ENCODE measurements at places on chromosomes 16 and 17. TPM values are rescaled to one million over a fixed set of nuclear protein-coding genes. Genes with fewer than 3 reads are reported as not detected.

- DNase-seq = peak; percentile 48
Observed at GRCh38 chr17:78738278-78738677, 43.8 kb downstream of the CYTH1 start.

GRCh38 chr16:24683847-24684493 is 45.5 kb upstream of the TNRC6A start:
- no peak for DNase-seq

GRCh38 chr17:57485916-57486881 is 229.9 kb downstream of the MSI2 start:
- no peak for DNase-seq

- DNase-seq = no peak
Observed at GRCh38 chr17:78048346-78049292, 79.9 kb downstream of the TMC6 start.

GRCh38 chr17:74325743-74326379 is at the start of gene KIF19:
Gene KIF19 (plus strand): TSS chr17:74326226. CDS start chr17:74326350, 124 bp downstream.
- DNase-seq = peak; percentile 81

ZC3H18 gene
- total RNA-seq = 85.0 TPM

C16orf54 gene
- 17.9 TPM for total RNA-seq

DNA sequence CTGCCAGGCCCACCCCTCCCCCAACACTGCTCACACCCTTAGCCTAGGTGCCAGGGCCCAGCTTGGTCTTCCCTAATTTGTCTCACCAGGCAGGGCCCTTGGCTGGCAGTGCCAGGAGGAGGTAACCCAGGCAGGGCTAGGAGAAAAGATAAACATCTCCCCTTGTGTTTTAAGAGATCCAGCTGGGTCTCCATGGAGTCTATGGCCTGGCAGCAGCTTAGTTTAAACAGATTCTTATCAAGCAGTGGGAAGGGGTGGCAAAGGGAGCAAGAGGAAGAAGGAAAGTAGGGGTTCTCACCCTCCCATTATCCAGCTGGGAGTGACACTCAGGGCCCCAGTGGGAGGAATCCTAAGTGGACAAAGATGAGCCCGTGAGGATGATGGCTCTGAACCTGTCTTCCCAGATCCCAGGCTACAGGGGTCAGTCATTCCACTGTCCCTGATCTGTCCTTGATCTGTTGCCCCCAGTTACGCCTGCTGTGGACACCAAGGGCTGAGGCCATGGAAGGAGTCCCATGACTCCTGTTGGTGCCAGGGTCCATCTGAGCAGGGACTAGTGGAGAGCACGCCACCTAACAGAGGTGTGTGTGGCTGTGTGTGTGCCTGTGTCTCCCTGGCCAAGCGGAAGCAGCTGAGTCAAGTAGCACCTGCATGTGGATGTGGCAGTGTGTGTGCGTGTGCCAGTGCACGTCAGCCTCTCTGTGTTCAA is 47.4 kb upstream of the MEIOC start:
- DNase-seq = no peak

DNA sequence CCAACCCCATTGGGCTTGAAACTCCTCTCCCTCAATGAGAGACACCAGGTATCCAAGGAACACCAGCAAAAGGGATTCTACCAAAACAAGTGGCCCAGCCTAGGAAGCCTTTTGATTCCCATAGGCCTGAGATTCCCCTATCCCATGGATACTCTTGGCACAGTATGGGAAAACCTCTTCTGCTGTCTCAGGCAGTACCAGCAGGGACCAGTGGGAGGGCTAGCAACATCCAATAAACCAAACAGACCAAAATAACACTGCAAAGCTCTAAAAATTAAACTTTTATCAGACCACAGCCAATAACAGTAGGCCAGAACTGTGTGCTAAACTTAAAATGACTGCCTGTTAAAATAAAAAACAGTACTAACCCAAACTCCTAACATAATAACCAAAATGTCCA is 153.9 kb upstream of the CES5A start:
- DNase-seq = no peak

GRCh38 chr16:57622361-57623250 is 5.8 kb upstream of the ADGRG1 start:
- no peak for DNase-seq

GRCh38 chr17:57597531-57598453 is 147.3 kb downstream of the CCDC182 start:
- DNase-seq = no peak

- DNase-seq = no peak
Observed at GRCh38 chr16:50498431-50499155, 49.6 kb upstream of the NKD1 start.

CFAP20 gene
- total RNA-seq = 39.2 TPM

DNA sequence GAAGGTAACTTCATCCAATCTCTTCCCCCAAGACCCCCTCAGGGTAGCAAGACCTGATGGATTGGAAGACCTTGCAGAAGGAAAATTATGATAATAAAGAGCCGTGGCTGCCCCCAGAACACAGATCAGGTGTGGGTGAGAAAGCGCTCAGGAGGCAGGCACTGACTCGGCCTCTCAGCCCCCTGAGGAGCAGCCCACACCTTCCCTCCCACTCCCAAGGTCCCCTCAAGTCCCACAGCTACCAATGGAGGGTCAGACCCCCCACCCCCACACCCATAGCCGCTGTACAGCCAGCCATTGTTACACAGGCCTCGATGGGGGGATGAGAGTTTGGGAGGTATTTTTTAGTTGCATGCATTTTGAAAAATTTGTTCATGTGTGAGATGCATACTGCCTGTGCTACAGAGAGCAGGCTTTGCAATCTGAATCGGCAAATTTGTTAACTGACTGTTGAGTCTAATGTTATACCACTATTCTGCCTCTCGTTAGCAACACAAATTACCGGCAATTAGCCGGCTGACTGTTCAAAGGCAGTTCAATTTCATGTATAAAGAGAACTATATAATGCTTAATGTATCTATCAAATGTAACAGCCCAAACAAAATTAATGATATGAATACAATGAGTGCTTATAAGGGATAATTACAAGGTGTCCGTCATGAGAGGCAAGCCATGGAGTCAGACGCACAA is 211.7 kb downstream of the C16orf78 start:
- DNase-seq = no peak

YPEL3 gene
- total RNA-seq = 21.1 TPM

CD7 gene
- 61.8 TPM for total RNA-seq

DNA sequence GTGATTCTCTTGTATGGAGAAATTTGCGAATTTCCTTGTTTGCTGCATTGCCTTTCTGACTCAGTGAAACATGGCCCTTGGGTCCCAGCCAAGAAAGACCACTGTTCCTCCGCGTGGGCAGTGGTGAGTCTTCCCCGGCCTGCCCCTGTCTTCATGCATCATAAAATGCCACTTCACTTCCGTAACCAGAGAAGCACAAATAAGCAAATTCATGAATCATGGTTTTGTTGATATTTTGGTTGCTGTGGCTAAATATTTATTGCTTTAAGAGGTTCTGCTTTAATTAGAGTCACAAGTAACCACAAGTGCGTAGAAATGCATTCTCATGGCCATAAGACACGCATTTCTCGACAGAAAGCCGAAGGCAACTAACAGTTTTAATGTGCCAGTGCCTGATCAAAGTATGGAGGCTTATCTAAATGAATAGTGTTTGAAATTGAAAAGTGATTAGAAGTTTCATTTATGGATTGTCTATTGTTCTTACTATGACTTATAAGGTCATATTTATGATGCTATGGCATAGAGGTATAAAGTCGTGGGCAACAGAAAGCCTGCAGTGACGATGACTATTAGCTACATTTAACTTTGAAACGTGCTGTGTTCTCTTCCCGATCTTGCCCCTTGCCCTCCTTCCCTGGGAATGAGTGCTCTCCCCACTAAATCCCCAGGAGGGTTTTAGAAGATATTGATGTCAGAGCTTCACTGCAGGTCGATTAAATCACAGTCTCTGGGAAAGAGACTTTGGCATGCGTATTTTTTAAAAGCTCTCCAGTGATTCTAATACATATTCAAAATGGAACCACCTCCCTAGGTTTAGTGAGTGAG is 76.0 kb downstream of the WIPI1 start:
- no peak for DNase-seq

DNA sequence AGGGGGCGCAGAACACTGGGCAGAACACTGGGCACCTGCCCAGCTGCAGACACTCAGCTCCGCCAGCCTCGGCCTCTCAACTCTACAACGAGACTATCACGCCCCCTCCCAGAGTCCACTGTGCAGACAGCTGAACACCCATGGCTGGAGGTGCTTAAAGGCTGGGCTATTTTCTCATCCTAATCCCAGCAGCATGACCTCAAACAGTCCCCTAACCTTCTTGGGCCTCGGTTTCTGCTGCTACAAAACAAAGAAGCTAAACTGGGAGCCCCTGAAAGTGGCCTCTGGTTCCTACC is 27.7 kb upstream of the ZNF469 start:
- DNase-seq = no peak

DNA sequence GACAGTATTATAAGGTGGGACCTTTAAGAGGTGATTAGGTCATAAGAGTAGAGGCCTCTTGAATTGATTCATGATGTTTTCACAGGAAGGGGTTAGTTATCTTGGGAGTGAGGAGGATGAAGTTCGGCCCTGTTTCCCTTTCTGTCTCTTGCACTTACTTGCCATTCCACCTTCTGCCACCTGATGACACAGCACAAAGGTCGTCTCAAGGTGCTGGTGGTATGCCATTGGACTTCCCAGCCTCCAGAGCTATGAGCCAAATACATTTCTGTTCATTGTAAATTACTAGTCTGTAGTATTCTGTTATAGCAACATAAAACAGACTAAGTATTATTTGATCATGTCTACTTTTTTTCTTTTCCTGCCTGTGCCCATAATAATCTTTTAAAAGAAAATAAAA is 23.5 kb downstream of the CHD9 start:
- DNase-seq = no peak

RAC3 gene
- total RNA-seq = 6.1 TPM

CNTNAP4 gene
- not detected for total RNA-seq

DNA sequence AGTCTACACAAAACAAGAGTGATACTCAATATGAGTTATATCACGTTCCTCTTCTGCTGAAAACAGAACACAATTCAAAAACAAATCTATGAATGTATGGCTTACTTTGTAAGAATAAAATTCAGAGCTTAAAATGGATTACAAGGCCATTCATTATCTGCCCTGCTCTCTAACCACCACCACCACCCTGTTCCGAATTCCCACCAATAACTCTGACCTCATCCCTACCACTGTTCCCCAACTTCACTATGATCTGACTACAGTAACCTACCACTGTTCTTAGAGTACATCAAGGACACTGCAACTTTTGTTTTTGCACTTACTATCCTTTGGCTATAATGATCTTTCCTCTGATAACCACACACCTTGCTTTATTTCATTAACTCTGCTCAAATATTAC is 21.3 kb downstream of the FBXL20 start:
- DNase-seq = no peak

DNA sequence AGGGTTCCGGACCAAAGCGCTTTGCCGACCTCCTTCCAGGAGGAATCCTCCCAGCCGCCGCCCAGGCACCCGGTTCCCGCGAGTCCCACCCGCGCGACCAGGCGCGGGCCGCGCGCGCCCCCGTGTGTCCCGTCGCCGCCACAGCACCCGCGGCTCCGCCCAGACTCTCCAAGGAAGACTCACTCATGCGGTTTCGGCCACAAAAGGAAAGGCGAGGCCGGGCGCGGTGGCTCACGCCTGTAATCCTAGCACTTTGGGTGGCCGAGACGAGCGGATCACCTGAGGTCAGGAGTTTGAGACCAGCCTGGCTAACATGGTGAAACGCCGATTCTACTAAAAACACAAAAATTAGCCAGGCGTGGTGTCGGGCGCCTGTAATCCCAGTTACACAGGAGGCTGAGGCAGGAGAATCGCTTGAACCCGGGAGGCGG is 3.5 kb upstream of the PKMYT1 start:
- peak; percentile 75 for DNase-seq

GRCh38 chr16:50478773-50479149 is 69.4 kb upstream of the NKD1 start:
- no peak for DNase-seq

DNA sequence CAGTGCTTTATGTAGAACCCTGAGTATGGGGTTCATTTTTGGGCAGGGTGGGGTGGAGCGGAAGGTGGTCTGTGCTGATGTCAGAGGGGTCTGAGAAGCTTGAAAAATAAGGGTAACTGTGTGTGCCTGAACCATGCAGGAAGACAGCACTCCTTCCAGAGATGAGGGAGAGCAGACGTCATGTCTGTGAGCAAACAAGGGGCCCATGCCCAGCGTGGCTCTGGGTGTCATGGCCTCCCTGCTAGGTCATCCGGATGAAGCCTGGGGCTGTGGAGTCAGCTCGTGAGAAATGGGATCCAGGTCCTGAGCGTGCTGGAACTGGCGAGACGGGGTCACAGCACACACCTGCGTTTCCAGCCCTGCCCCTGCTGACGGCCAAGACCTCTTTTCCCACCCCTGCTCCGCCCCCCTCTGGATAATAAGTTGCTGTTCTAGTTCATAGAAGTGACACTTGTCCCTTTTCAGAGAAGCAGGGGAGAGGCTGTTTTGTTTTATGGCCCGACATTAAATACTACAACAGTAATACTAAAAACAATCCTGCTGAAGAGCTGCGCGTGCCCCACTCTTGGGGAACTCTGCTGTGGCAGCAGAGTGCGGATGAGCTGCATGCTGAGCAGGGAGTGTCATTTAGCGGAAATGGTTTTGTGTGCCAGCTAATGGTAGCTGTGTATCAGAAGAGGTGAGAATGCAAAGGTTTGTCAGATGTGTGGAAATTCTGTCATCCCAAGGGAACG is 92.6 kb downstream of the RPTOR start:
- no peak for DNase-seq

GRCh38 chr17:65975878-65976277 is 216.1 kb downstream of the CEP112 start:
- DNase-seq = no peak

SDK2 gene
- total RNA-seq = 0.08 TPM

RDM1 gene
- 1.3 TPM for total RNA-seq

GRCh38 chr16:53960954-53961616 is 257.1 kb downstream of the FTO start:
- DNase-seq = no peak

CCDC200 gene
- not detected for total RNA-seq

RNF213 gene
- total RNA-seq = 1,259 TPM

DNA sequence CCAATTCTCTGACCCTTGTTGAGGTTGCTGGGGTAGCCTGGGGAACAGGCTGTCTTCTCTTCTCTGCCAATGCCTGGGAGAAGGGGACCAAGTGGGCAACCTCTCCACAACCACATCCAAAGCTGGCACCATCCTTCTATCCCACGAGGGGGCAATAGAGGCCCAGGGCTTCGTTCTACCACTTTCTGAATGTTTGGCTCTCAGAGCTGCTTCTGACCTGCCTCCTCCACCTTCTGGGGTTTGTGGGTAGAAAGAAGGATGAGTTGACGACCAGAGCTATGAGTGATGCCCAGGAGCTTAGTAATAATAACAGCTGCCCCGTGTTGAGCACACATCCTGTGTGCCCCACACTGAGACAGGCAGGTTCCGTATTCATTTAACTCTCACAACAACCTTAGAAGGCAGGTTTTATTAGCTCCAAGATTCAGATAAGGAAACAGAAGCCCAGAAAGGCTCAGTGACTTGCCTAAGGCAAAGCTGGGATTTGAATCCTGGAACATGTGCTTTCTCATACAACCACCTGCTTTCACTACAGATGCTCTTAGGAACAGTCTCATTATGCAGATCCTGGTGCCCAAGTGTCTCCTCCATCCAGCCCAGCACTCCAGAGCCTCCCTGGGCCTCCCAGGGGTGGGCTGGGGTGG is 11.1 kb downstream of the TSPOAP1 start:
- DNase-seq = peak; percentile 79

GRCh38 chr17:38871247-38872015 is 1.6 kb downstream of the LASP1 start:
- peak; percentile 82 for DNase-seq
